Hepatocyte (in vitro differentiated cells): ENCODE measurements at places on chromosomes 3 and 15. TPM values are rescaled to one million over a fixed set of nuclear protein-coding genes. Genes with fewer than 3 reads are reported as not detected.
A peak's percentile ranks its signal among the peaks of the same experiment; 100 is the strongest.

DNA sequence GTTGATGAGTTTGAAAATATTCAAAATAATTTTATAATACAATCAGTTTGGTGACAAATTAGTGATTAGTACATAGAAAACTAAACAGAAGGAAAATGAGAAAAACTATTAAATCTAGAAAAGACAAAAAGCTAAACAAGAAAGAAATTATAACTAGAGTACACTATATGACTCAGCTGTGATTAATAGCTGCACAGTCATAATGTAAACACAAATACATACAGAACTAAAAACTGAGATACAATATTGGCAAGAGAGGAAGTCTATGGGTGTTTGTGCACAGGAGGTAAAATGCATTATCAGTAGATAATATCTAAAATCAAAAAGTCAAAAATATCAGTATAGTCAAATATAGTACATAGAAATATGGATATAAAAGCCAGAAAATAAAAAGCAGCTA lies 80.7 kb upstream of the PCSK6 start:
- no peak for DNase-seq
- no peak overlapping the region for H3K27ac ChIP-seq
- H3K4me3 ChIP-seq: no peak overlapping the region

DNA sequence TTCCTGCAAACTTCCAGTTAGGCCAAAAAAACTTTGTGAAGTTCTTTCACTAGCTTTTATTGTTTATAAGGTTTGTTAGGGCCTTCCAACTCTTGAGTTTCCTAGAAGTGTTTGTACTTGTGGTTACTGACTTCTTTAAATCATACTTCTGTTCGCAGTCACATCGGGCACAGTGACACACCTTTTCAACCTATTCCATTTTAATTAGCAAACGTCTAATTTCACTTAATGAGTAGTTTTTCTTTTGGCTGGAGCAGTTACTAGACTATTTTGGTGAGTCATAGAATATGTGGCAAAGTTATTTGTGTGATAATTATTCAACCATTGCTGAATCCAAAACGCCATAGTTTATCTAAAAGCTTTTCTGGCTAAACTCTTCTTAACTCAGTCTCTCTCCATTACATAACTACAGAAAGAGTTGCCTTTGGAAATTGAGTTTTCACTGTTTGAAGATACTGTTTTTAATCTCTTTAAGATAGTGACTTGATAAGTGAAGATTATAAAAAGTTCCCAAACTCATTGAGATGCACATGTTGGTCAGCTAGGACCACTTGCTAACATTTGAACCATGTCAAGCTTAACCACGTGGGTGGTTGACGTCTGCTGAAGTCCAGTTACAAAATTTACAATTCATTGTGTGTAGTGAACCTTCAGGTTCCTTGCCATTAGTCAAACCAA lies 21.5 kb downstream of the CNOT10 start:
- DNase-seq: no peak
- H3K4me1 ChIP-seq: no peaks in the 10 kb centered on the region
- H3K27me3 ChIP-seq: no peaks in the 10 kb centered on the region
- H3K36me3 ChIP-seq: no peaks in the 10 kb centered on the region

DNA sequence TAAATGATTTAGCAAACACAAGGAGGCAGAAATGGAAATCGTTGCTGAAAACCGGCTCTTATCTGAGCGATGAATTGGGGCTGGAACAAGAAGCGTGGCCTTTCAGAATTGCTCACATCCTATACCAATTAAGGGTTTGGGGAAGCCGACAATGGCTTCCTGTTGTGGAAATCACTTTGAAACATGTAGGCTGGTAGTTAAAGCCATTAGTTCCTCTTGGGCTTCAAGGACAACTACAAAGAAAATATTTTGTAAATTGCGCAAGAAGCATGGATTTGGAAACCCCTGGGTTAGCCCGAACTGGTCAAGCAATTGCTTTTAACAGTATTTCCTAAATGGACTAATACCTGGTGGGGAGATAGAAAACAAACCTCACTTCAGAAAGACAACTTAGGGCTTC lies 182.4 kb downstream of the ADAMTS9 start:
- H3K4me1 ChIP-seq: peaks cover 6% of the 10 kb centered on the region
- H3K36me3 ChIP-seq: no peaks in the 10 kb centered on the region
- no peak for DNase-seq

DNA sequence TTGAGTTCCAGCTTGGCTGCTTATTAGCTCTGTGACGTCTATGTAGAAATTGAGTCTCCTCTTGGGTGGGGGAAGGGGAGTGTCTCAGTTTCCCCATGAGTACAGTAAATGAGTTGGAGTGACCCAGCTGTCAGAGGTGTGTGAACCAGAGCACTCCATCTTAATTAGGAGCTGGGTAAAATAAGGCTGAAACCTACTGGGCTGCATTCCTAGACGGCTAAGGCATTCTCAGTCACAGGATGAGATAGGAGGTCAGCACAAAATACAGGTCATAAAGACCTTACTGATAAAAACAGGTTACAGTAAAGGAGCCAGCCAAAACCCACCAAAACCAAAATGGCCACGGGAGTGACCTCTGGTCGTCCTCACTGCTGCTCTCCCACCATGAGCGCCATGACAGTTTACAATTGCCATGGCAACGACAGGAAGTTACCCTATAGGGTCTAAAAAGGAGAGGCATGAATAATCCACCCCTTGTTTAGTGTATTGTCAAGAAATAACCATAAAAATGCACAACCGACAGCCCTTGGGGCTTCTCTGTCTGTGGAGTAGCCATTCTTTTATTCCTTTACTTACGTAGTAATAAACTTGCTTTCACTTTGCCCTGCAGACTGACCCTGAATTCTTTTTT lies 222.4 kb downstream of the CACNA2D3 start:
- H3K27me3 ChIP-seq: peaks cover 11% of the 10 kb centered on the region
- H3K27ac ChIP-seq: no peak overlapping the region
- DNase-seq: no peak
- no peaks in the 10 kb centered on the region for H3K4me1 ChIP-seq
- no peaks in the 10 kb centered on the region for H3K36me3 ChIP-seq
- H3K4me3 ChIP-seq: no peak overlapping the region

GRCh38 chr3:182755308-182755707 lies 38.0 kb upstream of the ATP11B start:
- no peak for DNase-seq
- no peaks in the 10 kb centered on the region for H3K4me1 ChIP-seq
- H3K27ac ChIP-seq: no peak overlapping the region
- H3K4me3 ChIP-seq: no peak overlapping the region
- no peaks in the 10 kb centered on the region for H3K27me3 ChIP-seq

- peak; percentile 68 for DNase-seq
- H3K27ac ChIP-seq: peak overlapping the region; percentile 51
- H3K4me1 ChIP-seq: peaks cover 13% of the 10 kb centered on the region
- H3K4me3 ChIP-seq: no peak overlapping the region
- no peaks in the 10 kb centered on the region for H3K27me3 ChIP-seq
- H3K36me3 ChIP-seq: no peaks in the 10 kb centered on the region
These were observed 501.7 kb downstream of the SHQ1 start for GRCh38 chr3:72346526-72346926.

Gene ECE2
- polyA plus RNA-seq: not detected in 2 replicates

Gene CEP97
- 2.4 and 4.1 TPM in 2 replicates for polyA plus RNA-seq

Gene TMOD2
- 1.0 and 1.7 TPM in 2 replicates for polyA plus RNA-seq

DNA sequence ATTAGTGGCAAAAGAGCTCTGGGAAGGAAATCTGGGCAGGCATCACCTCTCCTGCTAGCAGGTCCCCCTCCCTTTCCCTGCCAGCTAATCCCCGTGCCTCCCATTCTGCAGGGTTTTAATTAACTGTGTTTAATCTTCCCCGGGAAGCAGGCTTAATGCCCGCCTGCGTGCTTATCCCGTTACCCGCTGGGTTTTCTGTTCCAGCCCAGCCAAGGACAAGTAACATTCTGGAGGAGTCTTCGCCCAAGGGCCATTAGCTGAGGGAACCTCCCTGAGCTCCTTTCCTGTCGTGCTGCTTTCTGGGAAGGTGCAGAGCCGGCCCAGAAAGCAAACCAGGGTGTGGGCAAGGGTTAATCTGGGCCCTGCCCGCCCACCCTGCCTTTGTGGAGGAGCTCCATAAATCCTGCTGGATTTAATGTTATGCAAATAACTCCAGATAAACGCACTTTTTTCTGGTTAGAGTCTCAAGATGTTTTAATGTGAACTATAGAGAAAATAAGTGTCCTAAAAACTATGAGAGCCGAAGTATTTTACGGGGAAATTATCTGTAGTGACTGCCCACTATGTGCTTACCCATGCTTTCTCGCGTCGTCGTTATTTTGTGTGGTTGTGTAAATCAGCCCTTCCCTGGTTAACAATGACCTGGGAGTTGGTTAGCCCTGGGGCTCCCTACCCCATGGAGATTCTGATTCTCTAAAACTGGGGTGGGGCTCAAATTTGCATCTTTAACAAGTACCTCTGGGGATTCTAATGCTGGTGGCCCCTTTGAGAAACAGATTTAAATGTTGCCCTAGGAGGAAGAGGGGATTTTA lies 25.9 kb downstream of the TRIM71 start:
- H3K27me3 ChIP-seq: no peaks in the 10 kb centered on the region
- H3K36me3 ChIP-seq: no peaks in the 10 kb centered on the region
- no peak for DNase-seq
- no peak overlapping the region for H3K4me3 ChIP-seq

Gene AHSG
- polyA plus RNA-seq: 328 and 568 TPM in 2 replicates

GRCh38 chr3:110174908-110175307 lies 837.6 kb upstream of the DPPA4 start:
- no peak for DNase-seq
- no peaks in the 10 kb centered on the region for H3K36me3 ChIP-seq
- no peaks in the 10 kb centered on the region for H3K4me1 ChIP-seq
- no peaks in the 10 kb centered on the region for H3K27me3 ChIP-seq
- no peak overlapping the region for H3K4me3 ChIP-seq
- no peak overlapping the region for H3K27ac ChIP-seq

GRCh38 chr3:112140584-112140983 lies 7.5 kb upstream of the GCSAM start:
- H3K36me3 ChIP-seq: no peaks in the 10 kb centered on the region
- H3K27ac ChIP-seq: no peak overlapping the region
- no peaks in the 10 kb centered on the region for H3K27me3 ChIP-seq
- no peak for DNase-seq
- H3K4me1 ChIP-seq: no peaks in the 10 kb centered on the region

DNA sequence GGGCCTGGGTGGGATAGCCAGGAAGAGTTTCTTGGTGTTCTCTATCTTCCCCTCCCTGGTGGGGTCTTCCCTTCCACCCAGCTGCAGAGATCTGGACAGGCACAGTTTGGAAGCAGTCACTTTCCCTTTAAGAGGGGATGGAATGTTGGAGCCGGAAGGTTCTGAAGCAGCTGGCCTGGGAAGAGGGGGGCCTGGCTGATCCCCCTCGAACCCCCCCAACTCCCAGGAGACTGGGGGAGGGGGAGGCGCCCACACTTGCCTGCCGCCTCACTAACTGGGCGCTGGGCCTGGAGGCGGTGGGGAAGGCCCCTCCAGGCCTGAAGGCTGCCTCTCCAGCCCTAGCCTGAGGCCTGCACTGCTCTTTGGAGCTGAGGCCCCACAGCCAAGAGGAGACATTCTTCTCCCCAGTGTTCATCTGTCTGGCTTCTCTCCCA lies 1.4 kb downstream of the DVL3 start:
- peak overlapping the region; percentile 94 for H3K27ac ChIP-seq
- DNase-seq: peak; percentile 66
- no peaks in the 10 kb centered on the region for H3K36me3 ChIP-seq
- peak overlapping the region; percentile 100 for H3K4me3 ChIP-seq
- no peaks in the 10 kb centered on the region for H3K27me3 ChIP-seq
- peaks cover 39% of the 10 kb centered on the region for H3K4me1 ChIP-seq

DNA sequence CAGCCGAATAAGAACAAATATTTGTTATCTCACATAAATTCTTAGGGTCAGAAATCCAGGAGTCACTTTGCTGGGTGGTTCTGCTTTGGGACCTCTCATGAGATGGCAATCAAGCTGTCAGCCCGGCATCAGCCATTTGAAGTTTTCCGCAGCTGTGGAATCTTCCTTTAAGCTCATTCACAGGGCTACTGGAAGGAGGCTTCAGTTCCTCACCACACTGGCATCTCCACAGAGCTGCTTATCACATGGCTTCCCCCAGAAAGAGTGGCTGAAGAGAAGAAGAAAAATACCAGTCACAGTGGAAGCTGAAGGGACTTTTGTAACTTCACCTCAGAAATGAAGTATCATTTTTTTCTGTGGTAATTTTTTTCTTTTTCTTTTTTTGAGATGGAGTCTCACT lies 267.7 kb downstream of the CHL1 start:
- no peaks in the 10 kb centered on the region for H3K36me3 ChIP-seq
- no peaks in the 10 kb centered on the region for H3K27me3 ChIP-seq
- no peaks in the 10 kb centered on the region for H3K4me1 ChIP-seq
- no peak overlapping the region for H3K4me3 ChIP-seq
- H3K27ac ChIP-seq: no peak overlapping the region

DNA sequence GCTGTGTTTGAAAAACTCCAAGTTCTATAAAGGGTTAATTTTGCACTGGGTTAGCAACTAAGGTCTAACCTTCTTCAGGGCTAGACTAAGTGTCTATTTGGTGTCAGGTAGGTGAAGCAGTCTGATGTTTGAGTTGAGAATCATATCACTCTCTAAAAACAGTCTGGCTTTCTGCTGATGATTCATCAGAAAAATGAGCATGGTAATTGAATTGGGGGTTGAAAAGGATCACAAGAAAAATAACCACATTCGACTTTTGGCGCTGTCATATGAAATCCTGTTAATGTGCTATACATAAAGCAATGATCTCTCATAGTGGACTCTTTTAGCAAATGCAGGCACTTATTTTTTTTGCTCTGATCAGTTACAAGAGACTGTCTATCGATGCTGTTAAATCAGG lies 242.2 kb upstream of the AZI2 start:
- H3K4me1 ChIP-seq: no peaks in the 10 kb centered on the region
- no peak for DNase-seq

- no peak overlapping the region for H3K4me3 ChIP-seq
- DNase-seq: no peak
- H3K36me3 ChIP-seq: no peaks in the 10 kb centered on the region
- H3K27me3 ChIP-seq: no peaks in the 10 kb centered on the region
These were observed 207.6 kb downstream of the MAGI1 start for GRCh38 chr3:65830948-65831732.

DNA sequence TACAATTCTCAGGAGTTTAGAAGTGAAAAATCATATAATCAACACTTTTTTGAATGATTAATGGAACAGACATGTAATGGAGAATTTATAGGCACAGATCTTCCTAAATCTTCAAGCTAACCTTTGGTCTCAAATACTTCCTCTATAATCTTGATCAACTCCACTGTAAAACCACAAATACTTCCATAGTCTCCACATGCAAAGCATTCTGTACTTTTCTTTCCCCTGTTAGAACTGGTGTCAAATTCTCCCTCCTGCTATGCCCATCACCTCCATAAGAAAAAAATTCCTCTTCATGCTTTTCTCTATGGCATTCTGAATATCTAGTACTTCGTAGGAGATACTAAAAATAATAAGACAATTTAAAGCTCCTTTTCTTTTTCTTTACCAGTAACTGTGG lies 214.3 kb downstream of the ADAMTS9 start:
- no peak overlapping the region for H3K27ac ChIP-seq
- no peaks in the 10 kb centered on the region for H3K27me3 ChIP-seq
- H3K36me3 ChIP-seq: no peaks in the 10 kb centered on the region
- no peak overlapping the region for H3K4me3 ChIP-seq

Gene ZNF660
- polyA plus RNA-seq: 4.0 and 4.6 TPM in 2 replicates

DNA sequence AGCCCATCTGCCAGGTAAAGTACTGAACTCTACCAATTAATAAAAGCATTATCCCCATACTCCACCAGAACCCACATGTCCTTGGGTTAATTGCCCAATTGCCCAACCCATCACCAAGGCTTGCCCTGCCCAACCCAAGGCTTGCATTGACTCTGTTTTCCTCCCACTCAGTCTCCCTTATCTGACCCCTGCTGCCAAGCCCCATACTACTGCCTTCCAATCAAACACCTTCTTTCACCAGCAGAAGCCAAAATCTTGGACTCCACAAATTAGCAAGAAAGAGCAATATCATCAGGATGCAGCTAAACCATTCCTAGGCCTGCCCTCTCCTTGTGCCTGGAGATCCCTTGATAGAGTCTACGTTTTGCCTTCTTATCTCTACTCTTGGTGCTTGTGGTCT lies 602.9 kb downstream of the NTRK3 start:
- H3K4me3 ChIP-seq: no peak overlapping the region
- H3K4me1 ChIP-seq: no peaks in the 10 kb centered on the region
- no peak overlapping the region for H3K27ac ChIP-seq

Gene DAZL
- polyA plus RNA-seq: not detected in 2 replicates
